Endothelial cell of umbilical vein (primary cell): ENCODE measurements at places on chromosomes 11 and 22. TPM values are rescaled to one million over a fixed set of nuclear protein-coding genes. Genes with fewer than 3 reads are reported as not detected.

Gene RASL10A
- 1.1 TPM in 2 replicates for polyA plus RNA-seq

Gene KCNJ11
- 0.04 TPM in 1 of 2 replicates, not detected in the other for polyA plus RNA-seq

- DNase-seq: no peak
Measured at GRCh38 chr22:45518136-45518535, 15.5 kb downstream of the FBLN1 start.

DNA sequence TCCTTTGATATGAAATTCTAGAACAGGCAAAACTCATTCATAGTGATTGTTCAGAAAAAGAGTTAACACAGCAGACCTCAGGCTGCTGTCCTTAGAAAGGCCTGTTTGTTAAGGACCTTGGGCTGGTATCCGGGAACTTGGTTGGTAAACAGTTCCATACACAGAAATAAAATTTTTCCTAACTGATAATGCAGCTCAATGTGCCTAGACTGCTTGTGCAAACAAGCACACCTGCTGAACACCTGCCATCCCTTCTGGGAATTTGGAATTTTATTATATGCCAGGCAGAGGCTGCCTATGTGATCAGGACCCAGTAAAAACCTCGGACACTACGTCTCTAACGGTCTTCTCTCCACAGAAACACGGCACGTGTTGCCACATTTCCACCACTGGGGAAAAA lies 11.5 kb downstream of the THAP12 start:
- DNase-seq: no peak

- DNase-seq: no peak
Measured at GRCh38 chr22:39214383-39215069, 30.3 kb downstream of the PDGFB start.

GRCh38 chr11:72349053-72349452 lies 85.3 kb downstream of the CLPB start:
- DNase-seq: no peak

DNA sequence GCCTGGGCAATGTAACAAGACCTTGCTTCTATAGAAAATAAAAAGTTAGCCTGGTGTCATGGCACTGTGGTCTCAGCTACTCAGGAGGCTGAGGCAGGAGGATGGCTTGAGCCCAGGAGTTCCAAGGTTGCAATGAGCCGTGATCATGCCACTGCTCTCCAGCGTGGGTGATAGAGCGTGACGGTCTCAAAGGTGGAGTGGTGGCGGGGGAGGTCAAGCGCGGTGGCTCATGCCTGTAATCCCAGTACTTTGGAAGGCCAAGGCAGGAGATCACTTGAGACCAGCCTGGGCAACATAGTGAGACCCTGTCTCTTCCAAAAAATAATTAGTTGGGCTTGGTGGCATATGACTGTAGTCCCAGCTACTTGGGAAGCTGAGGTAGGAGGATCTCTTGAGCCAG lies 16.7 kb upstream of the PISD start:
- DNase-seq: no peak

DNA sequence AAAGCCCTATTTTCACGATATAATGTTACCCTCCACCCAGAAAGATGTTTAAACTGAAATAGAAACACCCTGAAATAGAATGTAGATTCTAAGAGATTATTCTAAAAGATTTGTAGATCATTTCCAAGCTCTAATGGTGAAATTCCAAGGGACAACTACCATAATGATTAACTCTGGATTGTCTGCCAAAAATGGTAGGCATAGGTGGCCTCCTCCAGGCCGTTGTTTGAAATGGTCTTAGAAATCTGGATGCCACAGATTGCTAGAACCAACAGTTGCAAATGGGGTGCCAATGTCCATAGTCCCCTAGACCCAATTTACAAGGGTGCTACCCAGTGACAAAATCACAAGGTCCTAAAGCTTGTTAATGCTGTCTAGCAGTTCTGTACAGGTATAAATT lies 6.7 kb upstream of the SLC6A5 start:
- DNase-seq: no peak

DNA sequence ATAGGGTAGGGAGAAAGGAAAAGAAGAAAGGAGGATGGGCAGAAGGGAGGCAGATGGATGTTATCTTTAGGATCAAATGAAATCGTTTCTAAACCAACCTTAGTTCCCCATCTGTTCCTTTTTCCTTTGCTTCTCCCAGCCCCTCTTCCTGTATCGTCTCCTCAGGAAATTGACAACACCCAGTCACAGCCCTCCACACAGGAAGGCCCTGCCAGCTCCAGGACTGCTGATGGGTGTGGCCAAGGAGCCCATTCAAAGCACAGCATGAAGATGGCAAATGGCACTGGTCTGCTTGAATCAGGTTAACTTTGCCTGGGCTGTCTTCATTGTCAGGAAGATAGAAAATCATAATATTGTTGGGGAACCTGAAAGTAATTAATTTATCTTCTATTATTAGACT lies 164.8 kb downstream of the C11orf87 start:
- DNase-seq: no peak

- DNase-seq: no peak
Measured at GRCh38 chr11:127385071-127385470, 384.5 kb upstream of the KIRREL3 start.

GRCh38 chr11:46279126-46280099 lies 2.0 kb downstream of the CREB3L1 start:
- peak; percentile 74 for DNase-seq

DNA sequence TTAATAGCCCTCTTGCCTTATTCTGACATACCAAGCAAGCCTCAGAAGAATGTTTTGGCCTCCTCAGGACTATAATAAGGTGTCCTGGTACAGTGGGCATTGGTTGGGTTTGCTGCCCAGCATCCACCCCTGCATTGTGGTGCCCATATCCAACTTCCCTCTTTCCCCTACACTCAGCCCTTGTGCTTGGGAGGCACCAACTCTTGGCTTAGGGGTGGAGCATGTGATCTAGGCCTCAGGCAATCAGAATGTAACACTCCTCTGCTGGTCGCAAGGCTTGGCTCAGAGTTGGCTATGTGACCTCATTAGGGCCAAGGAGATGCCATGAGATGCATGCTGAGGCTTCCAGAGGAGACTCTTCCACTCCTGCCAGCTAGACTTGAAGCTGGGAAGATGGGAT lies 123.0 kb downstream of the CSNK2A3 start:
- no peak for DNase-seq
